Femur (tissue), 1 donor: ENCODE measurements at places on chromosomes 4 and X.

DNA sequence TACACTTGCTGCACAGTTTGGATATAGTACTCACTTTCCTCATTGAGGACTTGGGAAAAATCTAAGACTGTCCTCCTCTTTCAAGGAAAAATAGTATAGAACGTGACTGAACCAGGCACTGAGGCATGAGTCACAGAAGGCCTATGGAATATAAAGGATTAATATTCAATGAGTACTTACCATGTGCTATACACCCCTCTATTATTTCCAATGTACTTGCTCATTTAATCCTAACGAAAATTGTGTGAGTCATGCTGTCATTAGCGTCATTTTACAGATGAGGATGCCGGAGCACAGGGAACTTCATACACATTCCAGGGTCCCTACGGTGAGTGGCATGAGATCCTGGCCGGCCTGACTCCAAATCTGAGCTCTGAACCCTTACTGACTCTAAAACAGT, 2136.2 kb upstream of the TENM3 start:
- DNase-seq, result no peak

DNA sequence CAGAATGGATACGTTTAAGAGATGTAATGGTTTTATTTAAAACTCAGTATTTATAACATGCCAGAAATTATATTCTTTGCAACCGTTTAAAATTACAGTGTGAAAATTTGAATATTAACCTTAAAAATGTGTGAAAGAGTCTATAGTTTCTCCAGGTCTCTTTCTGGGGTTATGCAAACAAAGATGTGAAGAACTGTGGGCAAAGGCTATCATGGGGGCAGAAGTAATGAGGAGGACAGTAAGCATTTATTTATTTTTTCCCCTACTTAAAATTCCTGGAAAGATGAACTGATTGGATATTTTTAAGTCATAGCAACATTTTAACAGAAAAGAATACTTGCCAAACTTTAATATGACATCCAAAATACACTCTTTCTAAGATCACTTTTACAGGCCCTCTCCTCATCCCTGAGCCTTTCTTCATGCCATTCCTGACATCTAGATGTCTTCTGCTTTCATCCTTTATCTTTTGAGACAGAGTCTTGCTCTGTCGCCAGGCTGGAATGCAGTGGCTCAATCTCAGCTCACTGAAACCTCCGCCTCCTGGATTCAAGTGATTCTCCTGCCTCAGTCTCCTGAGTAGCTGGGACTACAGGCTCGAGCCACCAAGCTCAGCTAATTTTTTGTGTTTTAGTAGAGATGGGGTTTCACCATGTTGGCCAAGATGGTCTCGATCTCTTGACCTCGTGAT, 46.1 kb downstream of the TMEM131L start:
- no peak for DNase-seq

DNA sequence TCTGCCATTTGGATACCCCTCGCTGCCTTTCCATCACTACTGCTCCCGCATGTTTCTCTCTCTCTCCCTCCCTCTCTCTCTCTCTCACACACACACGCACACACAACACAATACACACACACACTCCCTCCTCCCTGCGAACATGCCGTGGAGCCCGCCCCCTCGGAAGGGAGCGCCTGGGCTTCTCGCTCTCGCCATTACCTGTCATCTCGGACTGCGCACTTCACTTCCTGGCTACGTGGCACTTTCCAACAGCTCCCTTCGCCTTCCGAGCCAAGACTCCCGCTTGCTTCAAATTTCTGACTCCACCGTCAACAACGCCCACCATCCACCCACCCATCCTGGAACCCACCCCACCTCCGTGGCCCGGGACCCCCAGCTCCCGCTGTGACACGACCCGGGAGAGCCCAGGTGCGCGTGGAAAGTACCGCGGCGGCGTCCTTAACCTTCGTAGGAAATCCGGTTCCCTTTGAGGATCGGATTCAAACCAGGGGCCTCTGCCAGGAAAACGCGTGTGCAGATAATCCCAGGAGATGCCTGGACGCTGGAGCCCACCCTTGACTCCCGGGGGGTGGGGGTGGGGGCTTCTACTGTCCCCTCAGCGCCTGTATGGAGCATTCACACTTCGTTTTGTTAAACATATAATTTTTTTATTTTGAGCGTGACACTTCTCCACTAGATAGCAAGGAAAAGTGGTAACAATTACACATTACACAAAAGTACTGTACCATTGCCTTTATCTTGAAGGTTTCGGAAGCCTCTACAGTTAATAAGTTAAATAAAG, 12.5 kb downstream of the ARX start:
- no peak for DNase-seq

GRCh38 chr4:76579596-76580375, 144.8 kb downstream of the SHROOM3 start:
- no peak for DNase-seq

DNA sequence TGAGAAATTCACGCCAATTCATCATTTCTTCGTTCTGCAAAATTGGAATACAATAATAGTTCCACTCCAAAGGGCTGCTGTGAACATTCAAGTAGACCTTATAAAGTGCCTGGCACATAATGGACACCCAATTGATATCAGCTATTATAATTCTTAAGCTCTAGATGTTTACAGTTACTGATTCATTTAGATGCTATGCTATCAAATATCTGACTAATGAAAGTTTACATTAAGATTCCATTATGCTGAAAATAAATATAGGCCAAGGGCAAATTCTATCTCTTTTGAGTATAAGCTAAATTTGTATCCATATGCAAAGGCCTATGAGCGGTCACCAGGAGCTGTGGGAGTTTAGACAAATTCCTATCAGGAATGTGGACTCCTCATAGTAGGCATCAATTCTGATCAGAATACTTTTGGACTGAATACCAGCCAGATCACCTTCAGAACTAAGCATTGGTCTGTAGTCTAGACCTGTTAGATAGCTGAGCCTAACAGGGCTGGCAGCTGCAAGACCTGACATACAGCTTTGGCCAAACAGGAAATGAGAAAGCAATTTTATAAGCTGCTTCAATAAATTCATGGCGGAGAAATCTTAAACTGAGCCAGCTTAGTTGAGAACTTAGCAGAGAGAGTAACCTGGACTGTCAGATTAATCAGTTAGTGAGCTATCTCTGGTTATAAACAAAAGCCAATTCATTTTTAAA, 384.3 kb upstream of the ACTRT1 start:
- DNase-seq, result no peak

DNA sequence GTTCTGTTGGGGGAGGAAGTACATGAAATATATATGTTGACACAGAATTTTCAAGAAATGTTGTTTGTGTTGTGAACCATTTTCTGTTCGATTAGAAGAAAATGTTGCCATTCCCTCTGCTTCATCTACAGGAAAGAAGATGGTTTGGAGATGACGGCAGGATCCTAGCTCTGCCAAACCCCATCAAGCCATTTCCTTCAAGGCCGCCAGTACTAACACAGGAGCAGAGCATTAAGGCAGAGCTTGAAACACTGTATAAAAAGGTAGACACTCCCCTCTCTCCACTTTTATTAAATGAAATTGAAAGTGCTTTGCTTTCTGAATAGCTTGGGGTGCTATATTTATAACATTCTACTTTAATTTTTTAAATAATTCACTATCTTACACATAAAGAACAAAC, 46.8 kb downstream of the CC2D2A start:
- peak; percentile 37 for DNase-seq

- no peak for DNase-seq
Measured at GRCh38 chr4:174444390-174444789, 77.9 kb downstream of the HPGD start.

- no peak for DNase-seq
Measured at GRCh38 chr4:100962698-100963097, 384.6 kb downstream of the PPP3CA start.

GRCh38 chr4:70613306-70614183, 15.0 kb upstream of the ENAM start:
- DNase-seq, result no peak

- DNase-seq, result no peak
Measured at GRCh38 chr4:100062921-100063320, 112.8 kb upstream of the H2AZ1 start.

- no peak for DNase-seq
Measured at GRCh38 chrX:20217906-20218305, 48.8 kb downstream of the RPS6KA3 start.

DNA sequence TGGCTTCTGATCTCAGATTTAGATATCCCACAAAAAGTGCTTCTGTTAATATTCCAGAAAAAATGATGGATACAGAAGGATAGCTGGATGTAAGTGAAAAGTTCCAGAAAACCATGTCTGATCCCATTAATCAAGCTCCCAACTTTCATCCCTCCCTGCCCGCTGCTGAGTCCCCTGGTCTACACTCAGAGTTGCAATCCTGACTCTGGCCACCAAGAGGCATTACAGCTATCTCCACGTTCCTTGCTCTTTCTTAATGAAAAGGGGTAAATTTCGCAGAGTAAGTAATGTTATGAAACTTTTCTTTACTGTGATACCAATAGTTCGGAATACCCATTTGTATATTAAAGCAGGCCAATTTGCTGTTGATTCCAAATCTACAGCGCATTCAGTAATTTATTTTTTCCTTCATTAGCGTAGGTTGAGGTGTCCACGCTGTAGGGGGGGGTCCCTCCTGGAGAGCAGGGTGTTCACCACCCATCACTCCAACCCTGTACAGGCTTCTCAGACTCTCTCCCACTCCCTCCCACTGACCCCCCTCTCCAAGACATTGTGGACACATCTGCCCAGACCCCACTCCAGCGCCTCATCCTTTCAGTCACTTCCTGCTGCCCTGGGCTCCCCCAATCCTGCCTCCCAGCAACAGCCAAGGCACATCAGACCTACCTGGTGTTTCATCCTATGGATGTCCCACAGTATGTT, 55.1 kb downstream of the RAB40A start:
- no peak for DNase-seq

GRCh38 chrX:38379088-38379487, 26.7 kb downstream of the OTC start:
- DNase-seq, result no peak

- DNase-seq, result no peak
Measured at GRCh38 chr4:14143892-14144291, 516.4 kb upstream of the BOD1L1 start.

- DNase-seq, result no peak
Measured at GRCh38 chr4:153560908-153561307, 94.7 kb downstream of the TMEM131L start.

GRCh38 chrX:24110069-24110468, 39.5 kb upstream of the ZFX start:
- DNase-seq, result no peak

GRCh38 chrX:96372313-96373046, 312.2 kb upstream of the DIAPH2 start:
- peak; percentile 22 for DNase-seq

GRCh38 chr4:38386654-38387188, 277.3 kb upstream of the KLF3 start:
- DNase-seq, result no peak

DNA sequence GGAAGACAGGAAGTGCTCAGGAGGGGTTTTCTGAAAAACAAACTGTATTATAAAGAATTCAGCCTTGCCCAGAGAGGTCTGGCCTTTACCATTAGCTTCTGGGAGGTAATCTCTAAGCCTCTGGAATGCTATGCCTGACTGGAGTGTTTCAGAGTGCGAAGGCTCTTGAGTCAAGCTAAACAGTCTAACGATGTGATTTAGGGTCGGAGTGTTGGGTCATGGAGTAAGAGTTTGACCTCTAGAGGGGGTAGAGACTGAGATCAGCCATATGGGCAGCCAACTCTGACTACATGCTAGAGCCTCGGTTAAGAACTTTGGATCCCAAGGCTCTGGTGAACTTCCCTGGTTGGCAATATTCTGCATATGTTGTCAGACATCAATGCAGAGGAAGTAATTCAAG, 15.0 kb downstream of the BOD1L1 start:
- DNase-seq, result no peak

DNA sequence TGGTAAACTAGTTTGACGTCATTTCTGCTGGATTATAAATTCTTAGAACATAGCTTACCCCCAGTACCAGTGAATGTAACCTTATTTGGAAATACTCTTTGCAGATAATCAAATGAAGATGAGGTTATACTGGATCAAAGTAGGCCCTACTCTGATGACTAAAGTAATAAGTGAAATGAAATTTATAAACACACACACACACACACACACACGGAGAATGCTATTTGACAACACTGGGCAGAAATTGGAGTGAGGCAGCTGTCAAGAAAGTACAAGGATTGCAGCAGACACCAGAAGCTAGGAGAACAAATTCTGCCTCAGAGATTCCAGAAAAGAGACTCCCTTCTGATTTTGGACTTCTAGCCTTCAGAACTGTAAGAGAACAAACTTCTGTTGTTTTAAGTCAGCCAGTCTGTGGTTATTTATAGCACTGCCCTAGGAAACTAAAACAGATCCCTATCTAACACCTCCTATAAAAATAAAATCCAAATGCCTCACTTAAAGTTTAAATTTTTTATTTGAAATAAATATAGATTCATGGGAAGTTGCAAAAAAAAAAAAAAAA, 448.6 kb downstream of the PCDH18 start:
- no peak for DNase-seq

DNA sequence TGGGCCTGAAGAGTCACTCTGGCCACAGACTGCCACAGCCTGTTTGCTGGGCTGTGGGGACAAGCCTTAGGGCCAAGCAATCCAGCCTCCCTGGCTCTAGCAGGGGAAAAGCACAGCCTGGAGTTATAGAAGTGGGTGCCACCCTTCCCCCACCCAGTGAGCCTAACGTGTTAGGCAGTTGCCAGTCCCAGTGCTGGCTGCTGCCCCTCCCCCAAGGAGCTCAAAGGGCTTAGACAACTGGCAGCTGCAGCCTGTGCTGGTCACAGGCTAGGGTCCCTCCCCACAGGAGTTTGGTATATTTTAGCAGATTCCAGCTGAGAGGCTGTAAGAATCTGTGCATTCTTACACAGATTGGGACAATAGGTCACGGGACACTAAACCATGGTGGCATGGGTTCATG, 370.3 kb upstream of the FGF16 start:
- no peak for DNase-seq

DNA sequence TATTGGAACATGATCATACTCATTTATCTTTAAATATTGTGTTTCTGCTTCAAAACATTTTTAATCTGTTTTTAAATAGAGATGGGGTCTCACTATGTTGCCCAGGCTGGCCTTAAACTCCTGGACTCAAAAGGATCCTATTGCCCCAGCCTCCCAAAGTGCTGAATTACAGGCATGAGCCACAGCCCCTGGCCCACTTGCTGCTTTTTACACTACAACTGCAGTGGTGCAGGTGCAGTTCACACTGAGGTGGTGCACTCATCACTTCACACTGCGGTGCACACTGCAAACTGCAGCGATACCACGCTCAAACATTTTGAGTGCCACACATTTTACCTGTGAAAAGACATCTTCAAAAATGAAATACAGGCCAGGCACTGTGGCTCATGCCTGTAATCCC, 10.8 kb downstream of the RPS3A start:
- no peak for DNase-seq

DNA sequence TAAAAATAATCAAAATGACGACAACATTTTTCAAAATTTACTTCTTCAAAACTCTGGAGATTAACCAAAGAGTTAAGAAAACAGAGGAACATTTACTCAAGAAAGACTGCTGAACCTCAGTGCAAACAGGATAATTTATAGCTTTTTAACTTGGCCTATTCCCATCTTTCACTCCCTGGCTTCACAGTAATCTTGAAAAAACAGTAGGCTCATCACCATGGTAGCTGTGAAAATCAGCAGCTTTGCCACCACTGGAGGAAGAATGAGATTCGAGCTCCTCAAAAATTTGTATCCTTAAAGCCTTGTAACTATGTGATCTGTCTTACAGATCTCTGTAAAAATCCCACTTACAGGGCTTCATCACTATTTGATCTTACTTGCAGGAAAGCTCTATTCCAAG, 447.7 kb upstream of the CTSO start:
- DNase-seq, result no peak
